ENCODE measurements at places on chromosomes 3 and 15.

GRCh38 chr3:43132870-43133636 lies 27.2 kb upstream of the POMGNT2 start:
- DNase-seq, result no peak

GRCh38 chr3:107990926-107991325 lies 99.9 kb downstream of the CD47 start:
- DNase-seq, result no peak

- DNase-seq, result no peak
These were observed 22.0 kb upstream of the PLA2G4E start for GRCh38 chr15:42042602-42043400.

DNA sequence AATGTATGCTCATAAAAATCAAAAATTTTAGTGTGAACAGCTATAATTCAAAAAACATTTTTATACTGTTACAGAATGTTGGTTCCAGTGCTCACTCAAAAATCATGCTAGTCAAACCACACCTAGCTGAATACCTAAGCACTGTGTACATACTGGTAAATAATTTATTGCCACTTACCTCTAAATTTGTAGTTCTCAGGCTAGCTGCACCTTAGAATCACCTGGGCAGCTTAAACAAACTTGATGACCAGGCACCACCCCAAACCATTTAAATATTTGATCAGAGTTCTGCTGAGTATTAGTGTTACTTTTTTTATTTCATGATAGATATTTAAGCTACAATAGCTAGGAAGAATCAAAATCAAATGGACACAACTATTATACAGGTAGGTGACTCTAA lies 32.3 kb upstream of the TMCO5A start:
- no peak for DNase-seq

- no peak for DNase-seq
These were observed 2.9 kb upstream of the C15orf39 start for GRCh38 chr15:75198560-75199356.

GRCh38 chr15:68223171-68223570 lies 6.4 kb downstream of the CLN6 start:
- peak; percentile 2 for DNase-seq

DNA sequence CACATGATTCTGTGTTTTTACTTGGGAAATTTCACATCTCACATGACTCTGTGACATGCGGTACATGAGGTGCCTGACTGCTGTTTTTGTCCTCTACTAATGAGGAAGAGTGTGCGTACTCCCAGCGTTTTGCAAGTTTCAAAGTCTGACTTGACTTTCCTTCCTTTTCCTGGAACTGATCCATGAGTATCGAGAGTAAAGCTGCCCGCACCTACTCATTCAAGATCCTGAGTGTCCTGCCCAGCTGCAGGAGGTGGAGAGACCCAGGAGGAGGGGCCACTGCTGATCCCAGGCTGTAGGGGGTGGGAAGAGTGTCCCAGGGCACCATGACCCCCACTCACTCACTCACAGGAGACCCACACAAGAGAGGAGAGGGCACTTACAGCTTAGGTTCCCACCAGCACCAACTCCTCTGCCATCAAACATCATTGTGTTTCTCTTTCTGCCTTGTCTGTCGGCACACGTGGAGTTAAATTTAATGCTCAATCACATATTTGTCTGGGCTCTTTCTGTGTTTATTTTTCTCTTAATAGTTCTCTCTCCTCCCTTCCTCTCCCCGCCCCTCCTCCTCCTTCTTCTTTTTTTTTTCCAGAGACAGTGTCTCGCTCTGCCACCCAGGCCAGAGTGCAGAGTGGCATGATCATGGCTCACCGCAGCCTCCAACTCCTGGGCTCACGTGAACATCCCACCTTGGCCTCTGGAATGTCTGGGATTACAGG lies 1.4 kb downstream of the CCR5AS start:
- no peak for DNase-seq

DNA sequence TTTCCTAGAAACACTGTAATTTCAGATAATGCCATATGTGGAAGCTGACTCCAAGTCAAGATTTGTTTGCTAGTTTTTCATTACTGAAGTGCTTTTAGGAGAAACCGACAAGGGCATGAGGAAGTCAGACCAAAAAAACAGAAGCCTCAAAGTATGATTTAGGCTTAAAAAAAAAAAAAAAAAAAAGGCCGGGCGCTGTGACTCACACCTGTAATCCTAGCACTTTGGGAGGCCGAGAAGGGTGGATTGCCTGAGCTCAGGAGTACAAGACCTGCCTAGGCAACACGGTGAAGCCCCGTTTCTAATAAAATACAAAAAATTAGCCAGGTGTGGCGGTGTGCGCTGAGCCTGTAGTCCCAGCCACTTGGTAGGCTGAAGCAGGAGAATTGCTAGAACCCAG lies 11.6 kb downstream of the RPL15 start:
- DNase-seq, result no peak

DNA sequence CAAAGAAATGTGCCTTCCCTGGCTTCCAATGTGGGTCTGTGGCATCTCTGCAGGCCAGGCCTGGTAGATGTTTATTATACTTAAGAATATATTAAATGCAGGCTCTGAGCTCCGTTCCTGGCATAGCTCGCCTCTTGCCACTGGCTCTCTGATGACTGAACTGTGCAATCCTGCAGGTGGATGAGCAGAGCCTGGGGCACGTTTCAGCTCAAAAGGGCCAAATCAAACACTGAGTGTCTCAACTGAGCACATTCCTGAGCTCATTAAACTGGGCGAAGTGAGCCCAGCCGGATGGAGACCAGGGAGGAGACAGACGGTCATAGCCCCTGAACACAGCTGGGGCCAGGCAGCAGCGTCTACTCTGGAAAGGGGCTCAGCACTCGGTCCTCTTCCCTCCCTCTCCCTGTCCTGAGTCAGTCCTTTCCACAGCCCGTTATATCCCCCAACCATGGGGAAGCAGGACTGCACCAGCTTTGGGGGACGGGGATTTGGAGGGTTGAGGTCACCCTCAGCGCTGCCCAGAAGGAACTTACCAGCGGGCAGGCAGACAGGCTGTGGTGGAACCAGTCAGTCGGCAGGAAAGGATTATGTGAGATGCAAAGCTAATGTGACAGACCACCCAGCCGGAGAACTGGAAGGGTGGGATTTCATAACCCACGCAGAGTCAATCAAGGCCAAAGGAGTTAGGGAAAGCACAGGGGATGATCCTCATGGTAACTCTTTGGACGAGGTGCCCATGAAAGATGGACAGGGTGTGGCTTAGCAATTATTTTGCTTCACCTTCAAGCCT lies 77.4 kb upstream of the ANKRD34C start:
- no peak for DNase-seq

GRCh38 chr15:94586099-94586498 lies 354.7 kb downstream of the MCTP2 start:
- DNase-seq, result no peak

- DNase-seq, result no peak
These were observed 940 bp upstream of the CCR1 start for GRCh38 chr3:46209053-46209452.

GRCh38 chr15:45802140-45802539 lies 167.3 kb downstream of the SQOR start:
- DNase-seq, result no peak

DNA sequence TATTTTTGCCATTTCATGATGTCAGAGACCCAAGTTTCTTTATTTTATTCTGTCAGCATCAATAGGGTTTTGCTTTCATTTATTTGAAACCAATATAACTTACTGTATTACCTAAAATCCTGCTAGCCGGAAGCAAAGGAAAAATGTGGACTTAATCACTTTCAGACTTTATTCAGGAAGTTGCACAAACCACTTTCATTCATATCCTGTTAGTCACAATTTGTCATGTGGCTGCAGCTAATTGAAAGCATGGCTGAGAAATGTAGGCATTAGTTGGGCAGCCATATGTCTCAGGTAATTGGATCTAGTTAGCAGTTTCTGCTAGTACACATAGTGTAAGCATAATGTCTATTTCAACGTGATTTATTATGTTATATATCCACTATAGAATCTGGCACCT lies 462.3 kb upstream of the SGO1 start:
- DNase-seq, result no peak

GRCh38 chr3:152669560-152669959 lies 165.4 kb upstream of the P2RY1 start:
- DNase-seq, result no peak

GRCh38 chr3:120460862-120461261 lies 10.1 kb upstream of the FSTL1 start:
- no peak for DNase-seq

DNA sequence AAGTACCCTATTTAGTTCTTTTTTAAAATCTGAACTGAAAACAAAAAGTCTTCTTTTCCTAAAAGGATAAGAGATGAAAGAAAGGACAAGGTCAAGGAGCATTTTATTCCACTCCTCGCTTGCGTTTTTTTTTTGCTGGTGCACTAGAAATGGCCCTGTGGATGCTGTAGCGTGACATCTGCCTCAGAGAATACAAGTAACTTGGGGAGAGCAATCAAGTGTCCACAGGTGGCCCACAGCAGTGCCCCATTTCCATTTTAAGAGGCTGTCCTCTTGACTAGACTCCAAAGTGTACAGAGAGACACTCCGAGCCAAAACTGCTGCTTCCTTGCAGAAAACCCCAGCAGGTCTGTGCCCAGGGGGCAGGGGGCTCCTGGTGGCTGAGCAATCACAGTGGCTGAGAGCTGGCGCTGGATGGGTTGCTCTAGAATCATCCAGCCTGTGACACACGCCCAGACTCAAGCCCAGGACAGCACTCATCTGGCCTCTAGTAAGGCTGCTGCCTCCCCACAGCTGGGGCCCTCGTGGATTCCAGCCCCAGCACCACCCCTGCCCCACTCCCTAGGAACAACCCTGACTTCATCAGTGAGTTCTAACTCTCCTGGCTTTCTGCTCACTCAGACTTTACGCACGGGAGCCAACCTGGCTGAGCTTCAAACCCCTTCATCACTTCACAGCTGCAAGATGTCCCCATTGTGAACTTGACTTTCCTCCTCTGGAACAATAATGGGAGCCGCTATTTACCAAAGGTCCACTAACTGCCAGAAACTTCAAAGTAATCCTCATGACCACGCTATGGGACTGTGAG lies 71.1 kb upstream of the SPATA12 start:
- DNase-seq, result no peak

- DNase-seq, result no peak
These were observed 79.5 kb upstream of the SLC12A8 start for GRCh38 chr3:125292015-125292414.

All from HEK293T (cell line).